ENCODE measurements at places on chromosomes 2 and 18.

- no peak for DNase-seq
These were observed 16.5 kb upstream of the GPR155 start for GRCh38 chr2:174503161-174503809.

DNA sequence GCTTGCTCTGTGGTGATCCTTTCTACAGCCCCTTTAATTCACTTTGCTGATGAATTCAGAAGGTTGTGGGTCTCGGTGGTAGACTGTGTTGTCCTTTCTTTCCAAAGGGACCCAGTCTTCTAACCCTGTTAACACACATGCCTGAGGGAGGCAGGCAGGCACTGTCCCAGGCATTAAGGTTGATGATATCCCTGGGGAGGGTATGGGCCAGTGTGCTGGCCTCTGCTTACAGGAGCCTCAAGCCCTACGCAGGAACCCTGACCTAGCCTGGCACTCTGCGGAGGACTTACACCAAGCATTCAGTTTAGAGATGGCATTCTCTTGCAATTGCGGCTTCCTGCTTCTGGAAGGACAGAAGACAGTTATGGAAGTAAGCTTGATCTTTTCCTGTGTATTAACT is 102.5 kb downstream of the PKP4 start:
- DNase-seq = no peak

- peak; percentile 50 for DNase-seq
These were observed at the start of gene POMC for GRCh38 chr2:25168256-25169072. POMC (minus strand) TSS chr2:25168580; CDS start chr2:25164772, 3,808 bp downstream.

DNA sequence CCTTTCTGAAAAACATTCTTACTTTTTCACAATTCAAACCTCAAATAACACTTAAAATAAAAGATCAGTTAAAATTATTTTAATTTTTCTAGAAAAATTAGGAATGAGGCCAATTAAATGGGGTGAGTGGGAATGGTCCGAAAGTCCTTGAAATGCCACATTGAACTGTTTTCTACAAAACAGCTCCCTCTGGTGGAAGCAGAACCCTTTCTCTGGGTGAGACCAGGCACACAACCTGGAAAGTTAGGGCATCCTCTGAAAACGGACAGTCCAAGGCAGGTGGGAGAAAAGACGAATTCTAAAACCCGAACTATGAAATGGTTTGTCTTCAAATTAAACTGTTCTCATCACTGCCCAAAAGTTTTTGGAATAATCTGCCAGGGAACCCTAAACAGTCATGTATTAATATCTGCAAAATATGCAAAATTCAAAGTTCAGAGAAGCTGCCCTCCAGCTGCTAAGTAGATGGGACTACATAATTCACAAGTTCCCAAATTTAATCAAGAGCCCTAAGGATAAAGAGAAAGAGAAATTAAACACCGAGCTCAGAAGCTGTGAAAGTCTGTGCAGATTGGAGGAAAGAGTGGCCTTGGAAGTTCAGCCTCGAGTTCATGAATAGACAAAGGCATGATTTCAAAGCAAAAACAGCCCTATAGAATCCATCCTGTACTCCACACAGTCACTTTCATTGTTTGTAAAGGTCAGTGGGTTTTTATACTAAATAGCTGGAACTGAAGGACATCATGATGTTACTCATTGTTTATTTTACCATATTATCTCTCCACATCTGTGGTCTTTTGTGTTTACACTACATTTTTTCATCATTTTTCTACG is 108.3 kb downstream of the PIEZO2 start:
- no peak for DNase-seq

DNA sequence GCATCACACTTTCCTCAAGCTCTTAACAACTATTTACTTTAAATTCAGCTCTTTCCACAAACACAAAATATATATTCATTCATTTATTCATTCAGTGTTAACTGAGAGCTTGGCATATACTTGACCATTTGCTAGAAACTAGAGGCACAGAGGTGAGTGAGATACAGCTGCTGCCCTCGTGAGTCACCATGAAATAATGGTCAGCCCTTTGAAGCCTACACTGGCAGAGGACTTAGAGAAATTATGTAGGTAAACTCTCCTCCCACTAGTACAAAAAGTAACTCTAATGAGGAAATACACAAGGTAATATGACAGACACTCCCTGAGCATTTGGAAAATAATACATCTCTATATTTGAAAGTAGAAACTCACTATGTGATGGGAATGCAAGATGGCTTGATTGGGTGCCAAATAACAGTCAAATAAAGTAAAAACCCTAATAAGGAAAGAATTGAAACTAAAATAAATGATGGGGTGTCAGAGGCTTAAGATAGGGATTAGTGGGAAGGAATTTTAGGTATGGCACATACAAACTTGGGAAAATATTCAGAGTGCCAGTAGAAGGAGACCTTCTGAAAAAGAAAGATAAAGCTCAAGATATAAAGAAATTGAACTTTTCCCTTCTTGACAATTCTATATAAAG is 61.1 kb downstream of the ANTXR1 start:
- DNase-seq = no peak

DNA sequence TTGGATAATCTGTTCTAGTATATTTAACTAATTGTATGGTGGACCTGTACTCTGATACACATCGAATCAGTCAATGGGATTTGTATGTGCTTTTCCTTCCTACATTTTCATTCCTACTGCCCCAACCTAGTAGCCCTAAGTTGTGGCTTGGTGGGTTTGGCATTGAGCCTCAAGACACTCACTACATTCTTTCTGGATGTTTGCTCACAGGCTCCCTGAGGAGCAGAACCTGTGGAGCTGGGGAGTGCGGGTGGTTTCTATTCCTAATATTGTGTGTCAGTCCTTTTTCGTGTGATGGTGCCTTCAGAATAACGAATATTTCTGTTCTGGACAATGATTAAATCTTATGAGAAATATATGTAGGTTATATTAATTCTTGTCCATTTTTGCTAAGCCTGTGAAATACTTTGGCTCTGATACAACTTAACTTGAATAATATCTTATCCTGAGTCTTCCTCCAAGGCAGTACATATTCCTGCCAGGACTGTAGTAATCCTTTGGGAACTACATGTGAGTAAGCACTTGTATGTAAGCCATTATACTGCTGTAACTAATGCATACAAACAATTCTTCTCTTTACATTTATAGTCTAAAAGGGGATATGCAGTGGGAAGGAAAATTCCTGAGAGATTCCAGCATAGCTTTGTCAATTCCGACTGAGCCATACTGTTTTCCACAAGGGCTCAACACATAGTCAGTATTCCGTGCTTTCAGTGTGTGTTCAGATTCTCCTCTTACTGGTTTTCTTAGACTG is 150.6 kb downstream of the AGPS start:
- DNase-seq = no peak

DNA sequence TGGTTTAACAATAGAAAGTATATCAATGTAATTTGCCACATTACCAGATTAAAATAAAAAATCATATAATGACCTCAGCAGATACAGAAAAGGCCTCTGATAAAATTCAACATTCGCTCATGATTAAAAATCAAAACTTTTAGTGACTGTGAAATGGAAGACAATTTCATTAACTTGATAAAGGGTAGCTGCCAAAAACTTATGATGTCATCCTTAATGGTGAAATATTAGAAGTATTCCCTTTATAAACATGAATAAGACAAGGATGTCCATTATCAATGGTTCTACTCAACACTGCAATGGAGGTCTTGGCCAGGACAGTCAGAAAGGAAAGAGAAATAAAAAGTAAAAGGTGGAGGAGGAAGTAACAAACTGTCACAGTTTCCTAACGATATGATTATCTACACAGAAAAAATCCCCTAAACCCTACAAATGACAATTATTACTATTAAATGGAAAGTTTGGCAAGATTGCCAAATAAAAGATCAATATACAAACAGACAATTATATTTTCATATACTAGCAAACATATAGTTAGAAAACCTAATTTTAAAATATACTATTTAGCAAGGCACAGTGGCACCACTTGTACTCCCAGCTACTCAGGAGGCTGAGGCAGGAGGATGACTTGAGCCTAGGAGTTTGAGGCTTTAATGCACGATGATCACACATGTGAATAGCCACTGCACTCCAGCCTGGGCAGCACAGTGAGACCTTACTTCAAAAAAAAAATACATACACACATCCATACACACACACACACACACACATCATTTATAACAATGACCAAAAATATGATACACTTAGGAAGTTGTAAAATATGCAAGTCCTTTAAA is 12.8 kb downstream of the METTL8 start:
- no peak for DNase-seq

DNA sequence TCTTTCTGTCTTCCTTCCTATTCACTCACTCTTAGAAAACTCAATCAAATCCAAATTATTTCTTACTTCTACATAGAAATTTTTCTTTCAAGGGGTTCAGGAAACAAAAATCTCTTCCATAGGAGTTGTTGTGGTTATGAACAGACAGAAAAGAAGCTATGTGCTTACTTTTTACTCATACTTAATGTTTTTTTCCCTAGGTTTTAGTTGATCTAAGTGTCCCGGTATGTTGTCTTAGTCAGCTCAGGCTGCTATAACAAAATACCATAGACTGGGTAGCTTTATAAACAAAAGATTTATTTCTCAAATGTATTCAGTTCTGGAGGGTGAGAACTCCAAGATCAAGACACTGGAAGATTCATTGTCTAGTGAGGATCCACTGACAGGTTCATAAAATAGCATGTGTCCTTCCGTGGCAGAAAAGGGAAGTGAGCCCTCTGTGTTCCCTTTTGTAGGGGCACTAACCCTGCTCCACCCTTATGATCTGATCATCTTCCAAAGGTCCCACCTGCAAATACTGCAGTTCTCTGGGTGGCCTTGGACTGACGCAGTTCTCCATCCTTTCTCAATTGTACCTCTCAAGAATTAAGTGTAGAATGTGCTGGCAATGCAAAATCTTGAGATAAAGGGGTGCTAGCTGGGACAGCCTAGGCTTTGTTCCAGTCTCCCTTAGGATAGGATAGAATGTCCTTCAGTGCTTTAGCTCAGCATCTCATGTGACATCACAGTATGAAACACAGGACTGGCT is 14.4 kb upstream of the VRK2 start:
- no peak for DNase-seq

DNA sequence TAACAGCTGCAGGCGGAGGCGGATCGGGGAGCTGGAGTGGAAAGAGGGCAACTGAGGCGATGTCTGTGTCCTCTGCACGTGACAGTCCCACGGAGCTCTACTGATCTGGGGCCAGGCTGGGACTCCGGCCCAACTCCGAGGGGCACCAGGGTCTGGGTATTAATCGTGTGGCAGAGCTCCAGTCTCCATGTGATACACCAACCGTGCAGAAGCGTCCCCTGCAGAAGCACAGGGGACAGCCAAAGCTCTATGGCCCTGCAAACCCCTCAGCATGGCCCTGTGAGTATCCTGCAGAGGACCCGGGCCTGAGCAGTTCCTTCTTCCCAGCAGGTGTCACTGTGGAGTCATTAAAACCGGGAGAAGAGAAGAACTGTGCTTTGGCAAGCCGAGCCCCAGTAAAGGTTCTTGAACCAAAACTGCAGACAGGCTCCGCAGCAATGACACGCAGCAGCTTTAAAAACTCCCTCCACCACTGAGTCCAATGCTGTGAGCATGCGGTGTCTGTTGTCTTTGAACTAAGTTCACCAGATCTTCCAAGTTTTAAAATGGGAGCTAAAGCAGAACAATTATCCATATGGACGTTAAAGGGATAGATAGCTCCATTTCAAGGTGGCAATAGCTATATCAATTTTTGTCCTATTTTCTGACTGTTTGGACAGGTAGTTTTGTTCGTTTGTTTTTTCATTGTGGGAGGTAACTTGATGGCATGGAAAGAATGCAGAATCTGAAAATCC is 79.4 kb downstream of the TMEM182 start:
- no peak for DNase-seq

DNA sequence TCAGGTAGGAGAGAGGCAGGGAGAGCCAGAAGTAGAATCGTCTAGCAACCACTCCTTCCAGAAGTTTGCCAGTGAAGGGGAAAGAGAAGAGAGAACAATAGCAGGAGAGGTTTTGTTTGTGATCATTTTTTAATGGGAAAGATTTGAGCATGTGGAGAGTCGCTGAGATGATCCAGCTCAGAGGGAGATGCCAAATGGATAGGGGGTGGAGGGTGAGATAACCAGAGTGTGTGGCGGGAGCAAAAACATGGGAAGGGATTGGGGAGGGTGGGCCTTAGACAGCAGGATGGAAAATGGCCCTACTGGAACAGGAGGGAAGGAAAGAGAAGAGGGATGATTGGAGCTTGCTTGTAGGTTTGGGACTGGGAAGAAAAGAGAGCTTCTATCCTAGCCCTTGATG is 269.8 kb downstream of the GLI2 start:
- no peak for DNase-seq

DNA sequence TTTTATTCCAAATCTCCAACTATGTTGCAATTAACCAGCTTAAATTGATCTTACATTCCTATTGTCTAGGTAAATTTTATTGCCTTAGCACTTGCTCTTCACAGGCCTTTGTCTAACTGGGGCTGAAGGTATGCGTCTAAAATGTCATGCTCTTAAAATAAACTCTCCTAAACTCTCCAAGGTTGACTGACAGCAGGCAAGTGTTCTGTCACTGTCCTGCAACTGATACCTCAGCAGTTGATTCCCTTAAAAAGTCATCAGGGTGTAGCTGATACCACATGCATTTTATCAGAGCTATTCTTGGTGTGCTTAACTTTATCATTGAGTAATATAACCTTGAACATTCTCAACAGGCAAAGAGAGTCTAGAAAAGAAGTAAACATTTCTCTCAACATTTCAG is 680 bp downstream of the TTN start:
- DNase-seq = no peak

GRCh38 chr18:55097456-55098170 is 138.4 kb upstream of the CCDC68 start:
- no peak for DNase-seq

DNA sequence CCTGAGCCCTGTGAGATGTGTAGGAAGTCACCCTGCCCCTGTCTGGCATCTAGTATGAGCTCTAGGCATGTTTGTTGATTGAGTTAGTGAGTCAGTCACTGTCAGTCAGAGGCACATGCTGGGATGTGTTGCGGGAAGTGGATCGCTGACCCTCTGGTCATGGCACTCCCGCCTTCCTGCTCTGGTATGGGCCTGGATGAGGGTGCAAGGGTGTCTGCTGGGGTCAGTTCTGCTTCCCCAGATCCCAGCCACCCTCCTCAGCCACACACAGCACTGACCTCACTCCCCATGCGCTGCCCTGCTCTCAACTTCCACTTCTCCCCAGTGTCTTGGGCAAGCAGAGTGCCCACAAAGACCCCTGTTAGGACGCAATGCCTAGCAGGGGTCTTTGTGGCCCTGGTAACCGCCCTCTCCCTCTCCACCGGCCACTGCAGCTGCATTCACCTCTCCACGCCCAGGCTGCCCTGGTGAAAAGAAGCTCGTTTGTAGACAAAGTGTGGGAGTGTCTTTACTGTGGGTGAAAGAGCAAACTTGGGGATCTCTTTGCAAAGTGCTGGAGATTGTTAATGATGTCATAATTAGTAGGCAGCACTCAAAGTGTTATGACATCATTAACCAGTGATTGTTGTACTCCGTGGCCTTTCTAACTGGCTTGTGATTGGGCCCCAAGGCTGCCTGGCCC is 252.1 kb downstream of the LDLRAD4 start:
- no peak for DNase-seq

DNA sequence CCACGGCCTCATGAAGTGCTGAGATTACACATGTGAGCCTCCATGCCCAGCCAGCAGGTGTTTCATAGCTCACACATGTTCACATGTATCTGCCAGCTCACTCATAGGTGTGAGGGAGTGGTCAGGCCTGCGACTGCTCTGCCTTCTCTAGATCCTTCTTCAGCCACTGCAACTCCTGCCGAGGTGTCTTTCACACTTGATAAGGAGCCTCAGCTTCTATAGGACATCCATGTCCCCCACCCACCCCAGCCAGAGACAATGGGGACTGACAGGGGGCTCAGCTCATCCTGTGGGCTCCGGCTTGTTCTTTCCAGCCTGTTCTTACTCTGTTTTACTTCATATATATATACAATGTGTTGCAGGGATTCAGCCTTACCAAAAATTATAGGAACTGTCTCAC is 286.5 kb upstream of the MGAT5 start:
- no peak for DNase-seq

- DNase-seq = no peak
These were observed 3.4 kb upstream of the PLCL1 start for GRCh38 chr2:197801033-197801432.
